ENCODE measurements at places on chromosomes 7 and 10. TPM values are rescaled to one million over a fixed set of nuclear protein-coding genes. Genes with fewer than 3 reads are reported as not detected.

The SLC39A12 gene
- polyA plus RNA-seq = 0.01 TPM

DNA sequence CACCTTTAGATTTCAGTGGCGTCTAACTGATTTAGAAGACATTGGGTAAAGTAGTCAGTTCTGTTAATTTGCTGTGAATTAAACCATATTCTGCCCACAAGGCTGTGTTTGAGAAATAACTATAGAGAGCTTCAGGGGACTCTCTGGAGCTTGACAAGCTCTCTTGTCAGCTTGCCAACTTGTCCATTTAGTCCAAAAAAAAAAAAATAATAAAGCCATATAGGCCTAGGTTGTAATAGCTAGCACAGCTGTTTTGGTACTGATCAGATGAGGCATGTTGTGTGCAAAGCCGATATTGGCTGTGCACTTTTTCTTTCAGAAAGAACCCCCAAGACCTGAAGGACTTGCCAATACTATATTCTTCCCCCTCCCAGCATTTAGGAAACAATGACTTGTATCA, 20.2 kb upstream of the ZNF282 start:
- DNase-seq = no peak

The DTX2 gene
- polyA plus RNA-seq = 23.4 TPM

The ERCC6 gene
- polyA plus RNA-seq = 1.9 TPM

DNA sequence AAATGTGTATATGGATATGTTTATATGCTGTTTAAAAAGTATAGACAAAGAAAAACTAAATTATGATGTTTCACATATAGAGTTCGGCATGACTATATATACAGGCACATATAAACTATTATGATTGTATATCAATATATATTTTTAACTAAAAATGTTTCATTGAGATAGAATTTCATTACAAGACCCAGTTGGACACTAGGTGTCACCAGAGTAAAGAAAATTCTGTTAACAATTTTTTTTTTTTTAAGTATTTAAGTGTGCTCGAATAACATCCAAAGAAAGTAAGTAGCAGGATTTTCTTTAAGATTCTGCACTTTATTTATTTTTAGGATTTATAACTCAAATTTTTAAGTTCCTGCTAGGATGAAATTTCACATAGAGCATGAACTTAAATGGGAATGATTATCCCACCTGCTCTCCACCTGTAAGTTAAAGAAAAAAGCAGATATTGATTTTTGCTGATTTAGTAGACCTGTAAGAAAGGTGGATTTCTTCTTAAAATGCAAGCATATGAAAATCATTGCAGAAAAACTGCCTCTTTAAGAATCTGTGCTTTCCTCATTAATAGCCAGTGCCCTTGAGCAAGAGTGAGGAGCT, 961.5 kb downstream of the PCDH15 start:
- DNase-seq = no peak

GRCh38 chr10:118403967-118404366, 61.8 kb upstream of the FAM204A start:
- no peak for DNase-seq

The SNX10 gene
- polyA plus RNA-seq = 0.75 TPM

DNA sequence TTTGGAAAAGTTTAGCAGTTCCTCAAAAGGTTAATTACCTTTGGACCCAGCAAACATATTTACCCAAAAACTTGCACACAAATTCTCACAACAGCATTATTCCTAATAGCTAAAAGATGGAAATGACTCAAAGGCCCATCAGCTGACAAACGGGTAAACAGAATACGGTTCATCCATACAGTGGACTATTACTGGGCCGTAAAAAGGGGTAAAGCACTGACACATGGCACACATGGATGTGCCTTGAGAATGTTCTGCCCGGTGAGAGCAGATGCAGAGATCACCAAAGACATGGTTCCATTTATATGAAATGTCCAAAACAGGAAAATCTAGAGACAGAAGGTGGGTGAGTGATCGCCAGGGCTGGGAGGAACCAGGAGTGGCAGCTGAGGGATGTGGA, 95.2 kb upstream of the DNAJB6 start:
- DNase-seq = no peak

DNA sequence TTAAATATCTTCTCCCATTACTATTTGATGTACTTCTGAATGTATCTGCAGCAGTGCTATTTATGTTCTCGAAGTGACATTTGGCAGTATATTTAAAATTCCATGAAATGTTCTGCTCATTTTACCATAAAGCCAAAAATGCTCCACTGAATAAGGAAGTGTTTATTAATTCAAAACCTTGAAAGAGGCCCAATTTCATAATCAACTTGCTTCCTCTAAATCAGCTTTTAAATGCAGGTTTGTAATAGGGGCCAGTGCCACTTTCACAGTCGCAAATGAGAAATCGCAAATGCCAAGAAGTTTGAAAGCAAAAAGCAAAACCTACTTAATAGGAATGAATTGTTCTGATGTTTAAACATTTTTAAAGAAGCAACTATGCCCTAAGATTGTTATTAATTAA, 11.4 kb downstream of the NHLRC2 start:
- no peak for DNase-seq

GRCh38 chr10:24643679-24644209, 79.9 kb downstream of the ARHGAP21 start:
- DNase-seq = no peak

- DNase-seq = no peak
These were observed 1.4 kb upstream of the C7orf57 start for GRCh38 chr7:48033922-48034321.

GRCh38 chr7:1893036-1893435, 223.0 kb downstream of the ELFN1 start:
- no peak for DNase-seq

DNA sequence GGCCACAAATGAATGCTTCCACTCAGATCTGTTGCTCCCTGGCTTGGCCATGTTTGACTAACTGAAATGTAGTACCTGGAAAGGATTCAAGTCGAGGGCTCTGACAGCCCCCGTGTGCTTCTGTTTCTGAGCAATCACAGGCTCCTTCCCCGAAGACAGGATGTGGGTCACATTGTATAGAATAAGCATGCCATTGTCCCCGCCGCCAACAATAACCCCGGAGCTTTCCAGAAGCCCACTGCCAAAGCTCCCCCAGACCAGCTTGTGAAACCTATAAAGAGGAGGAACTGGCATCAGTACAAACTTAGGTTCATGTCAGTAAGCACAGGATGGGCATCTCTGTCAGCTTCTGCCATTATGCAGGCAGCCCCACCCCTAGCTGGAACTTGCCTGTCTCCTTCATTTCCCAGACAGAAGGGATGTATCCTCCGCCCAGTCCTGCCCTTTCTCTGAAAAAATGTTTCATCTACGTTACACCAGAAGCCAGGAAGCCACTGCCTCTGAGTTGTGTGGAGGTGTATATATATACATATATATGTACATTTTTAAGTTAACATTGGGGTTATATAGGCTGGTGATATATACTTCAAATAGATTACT, 10.3 kb downstream of the SEC31B start:
- no peak for DNase-seq

- DNase-seq = no peak
These were observed 267.1 kb upstream of the FZD8 start for GRCh38 chr10:35909121-35909720.

DNA sequence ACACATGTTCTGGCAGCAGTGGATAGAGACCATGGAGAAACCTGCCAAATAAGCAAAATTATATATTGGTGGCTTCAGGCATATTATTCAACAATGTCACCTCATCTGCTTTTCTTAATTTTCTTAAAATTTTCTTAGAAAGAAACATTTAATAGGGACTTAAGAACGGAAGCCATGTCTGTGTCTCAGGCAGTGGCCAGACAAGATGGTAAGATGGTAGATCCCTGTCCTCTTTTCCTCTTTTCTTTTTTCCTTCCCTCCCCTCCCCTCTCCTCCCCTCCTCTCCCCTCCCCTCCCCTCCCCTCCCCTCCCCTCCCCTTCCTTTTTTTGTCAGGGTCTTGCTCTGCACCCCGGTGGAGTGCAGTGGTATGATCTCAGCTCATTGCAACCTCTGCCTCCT, 24.2 kb upstream of the ICA1 start:
- DNase-seq = no peak

The SLC37A3 gene
- polyA plus RNA-seq = 7.3 TPM

The SEMA3E gene
- under 0.01 TPM for polyA plus RNA-seq

GRCh38 chr10:26211781-26212444, 4.7 kb upstream of the GAD2 start:
- no peak for DNase-seq

The ST8SIA6 gene
- polyA plus RNA-seq = 1.8 TPM

The GIMAP4 gene
- 39.0 TPM for polyA plus RNA-seq

The CUTC gene
- 40.5 TPM for polyA plus RNA-seq

DNA sequence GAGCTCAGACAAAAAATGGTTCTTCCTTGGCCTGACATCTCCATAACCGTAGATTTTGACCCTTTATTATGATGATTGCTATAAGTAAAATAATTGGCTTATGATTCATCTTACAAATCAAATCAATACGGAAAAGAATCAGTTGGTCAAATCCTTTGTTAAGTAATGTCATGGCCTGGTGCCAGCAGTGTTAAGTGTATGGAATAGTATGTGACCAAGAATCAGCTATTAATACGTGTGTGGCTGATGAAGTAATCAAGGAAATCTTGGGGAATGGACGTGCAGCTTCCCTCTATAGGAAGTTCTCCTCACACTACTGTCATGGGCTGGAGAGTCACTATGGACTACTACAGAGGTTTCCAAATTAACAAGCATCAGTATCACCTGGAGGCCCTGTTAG, 230.6 kb downstream of the TWIST1 start:
- DNase-seq = no peak

Data from heart right ventricle (tissue), 16 donors.